ENCODE measurements at places on chromosomes 12 and 14. TPM values are rescaled to one million over a fixed set of nuclear protein-coding genes. Genes with fewer than 3 reads are reported as not detected.
A peak's percentile ranks its signal among the peaks of the same experiment; 100 is the strongest.

DNA sequence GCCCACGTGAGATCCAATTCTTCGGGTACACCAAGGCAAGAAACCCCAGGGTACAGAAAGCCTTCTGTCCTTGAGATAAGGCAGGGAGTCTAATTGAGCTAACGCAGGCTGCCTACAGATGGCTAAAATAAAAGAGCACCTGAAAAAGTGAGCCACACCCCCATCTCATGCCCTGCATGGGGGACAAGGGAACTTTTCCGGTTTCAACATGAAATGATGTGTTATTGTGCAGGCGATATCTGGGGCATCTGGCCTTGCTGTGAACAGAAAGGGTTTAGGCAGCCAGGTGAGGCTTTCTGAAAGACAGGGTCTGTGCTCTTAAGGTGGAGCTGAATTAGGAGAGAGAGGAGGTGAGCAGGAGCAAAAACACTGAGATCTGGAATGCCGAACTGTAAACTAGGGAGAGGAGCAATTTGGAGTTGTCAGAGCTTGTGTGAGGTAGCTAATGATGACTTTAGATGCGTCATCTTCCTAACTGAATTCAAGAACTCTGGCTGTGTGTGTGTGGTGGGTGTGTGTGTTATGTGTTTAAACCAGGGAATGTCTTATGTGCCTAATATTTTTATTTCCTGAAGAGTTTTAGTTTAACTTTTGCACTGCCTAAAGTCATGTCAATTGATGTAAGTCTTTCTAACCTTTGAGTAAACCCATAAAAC, 20.1 kb upstream of the LDHB start:
- no peaks in the 10 kb centered on the region for H3K36me3 ChIP-seq
- peaks cover 11% of the 10 kb centered on the region for H3K27me3 ChIP-seq
- H3K4me1 ChIP-seq = no peaks in the 10 kb centered on the region
- no peak overlapping the region for H3K4me3 ChIP-seq
- DNase-seq = no peak

Gene SLC25A21
- total RNA-seq = 1.5 TPM

Gene CLBA1
- 7.2 TPM for total RNA-seq

GRCh38 chr12:28998662-28999120, 150.4 kb upstream of the FAR2 start:
- H3K27ac ChIP-seq = no peak overlapping the region
- no peak overlapping the region for H3K4me3 ChIP-seq
- no peaks in the 10 kb centered on the region for H3K36me3 ChIP-seq
- H3K4me1 ChIP-seq = no peaks in the 10 kb centered on the region

GRCh38 chr12:130161261-130162243, 712 bp upstream of the FZD10 start:
- H3K27ac ChIP-seq = no peak overlapping the region
- H3K4me1 ChIP-seq = no peaks in the 10 kb centered on the region
- no peaks in the 10 kb centered on the region for H3K36me3 ChIP-seq
- DNase-seq = peak; percentile 0
- H3K27me3 ChIP-seq = peaks cover 73% of the 10 kb centered on the region

Gene INSM2
- total RNA-seq = not detected

DNA sequence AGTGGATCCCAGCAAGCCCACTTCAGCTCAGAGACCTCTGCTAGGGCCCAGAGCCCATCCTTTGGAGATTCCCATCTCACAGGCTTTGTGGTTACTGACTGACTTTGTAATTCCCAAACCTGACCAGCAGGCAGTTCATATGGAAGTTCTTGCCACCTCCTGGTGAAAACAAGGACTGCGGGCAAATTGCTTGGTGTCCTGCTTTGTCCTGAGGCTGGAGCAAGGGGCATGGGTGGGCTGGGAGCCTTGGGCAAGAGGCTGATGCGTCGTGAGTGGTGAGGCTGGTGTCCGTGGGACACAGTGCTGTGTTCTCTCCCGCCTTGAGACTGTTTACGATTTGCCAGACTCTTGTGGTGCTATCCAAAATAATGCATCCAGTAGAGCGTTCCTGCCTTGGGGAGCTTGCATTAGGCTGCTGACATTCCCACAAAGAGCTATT, 91.0 kb downstream of the LRRC74A start:
- DNase-seq = peak; percentile 71
- peaks cover 49% of the 10 kb centered on the region for H3K4me1 ChIP-seq
- no peak overlapping the region for H3K4me3 ChIP-seq
- peak overlapping the region; percentile 98 for H3K27ac ChIP-seq
